ENCODE measurements at places on chromosomes 11 and 22.

GRCh38 chr11:67031791-67032561, 9.0 kb downstream of the SYT12 start:
- peak; percentile 18 for DNase-seq

- no peak for DNase-seq
Observed at GRCh38 chr11:1041471-1041870, 5.0 kb upstream of the MUC6 start.

GRCh38 chr11:16813126-16813525, 74.7 kb downstream of the C11orf58 start:
- DNase-seq: no peak

DNA sequence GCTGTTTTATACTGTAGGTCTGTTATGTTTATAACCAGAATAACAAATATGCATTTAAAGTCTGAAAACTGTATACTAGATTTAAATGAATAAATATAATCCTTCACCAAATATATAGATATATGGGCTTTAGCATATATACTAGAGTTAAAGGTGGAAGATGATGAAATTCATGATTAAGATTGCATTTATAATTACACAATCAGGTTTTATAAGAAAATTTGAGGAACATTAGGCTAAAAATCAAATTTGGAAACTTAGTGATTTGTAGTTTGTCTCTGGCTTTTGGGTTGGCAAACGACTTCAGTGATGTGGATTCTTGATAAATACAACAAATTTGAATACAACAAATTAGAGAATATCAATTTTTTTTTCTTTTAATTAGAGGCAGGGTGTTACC, 10.0 kb downstream of the BCL2L13 start:
- no peak for DNase-seq

DNA sequence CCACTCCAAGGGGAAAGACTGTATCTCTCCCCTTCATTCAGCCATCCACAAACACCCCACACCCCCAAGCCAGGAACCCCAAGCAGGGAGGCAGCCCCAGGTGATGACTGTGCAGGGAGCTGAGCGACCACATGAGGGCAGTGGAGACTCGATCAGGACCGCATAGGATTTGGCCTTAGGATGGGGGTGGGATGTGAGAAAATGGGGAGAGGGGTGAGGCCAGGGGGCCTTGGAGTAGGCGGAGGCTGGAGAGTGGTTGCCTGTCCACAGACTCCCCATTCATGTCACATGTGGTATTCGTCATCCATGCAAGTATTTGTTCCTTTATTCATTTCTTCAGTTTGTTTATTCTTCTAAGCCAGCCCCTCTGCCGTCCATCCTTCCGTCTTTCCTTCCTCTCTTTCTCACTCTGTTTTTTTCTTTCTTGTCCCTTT, 2.7 kb upstream of the RHOD start:
- DNase-seq: no peak

- DNase-seq: no peak
Observed at GRCh38 chr11:112200252-112200651, 24.9 kb downstream of the BCO2 start.
